CD4-positive, alpha-beta T cell treated with Interleukin-10 for 1 hour (primary cell): ENCODE measurements at places on chromosomes 7 and 10.

- DNase-seq = no peak
These were observed 30.2 kb downstream of the LRRC27 start for GRCh38 chr10:132362151-132362611.

GRCh38 chr10:11191678-11192077, 174.0 kb downstream of the CELF2 start:
- no peak for DNase-seq

DNA sequence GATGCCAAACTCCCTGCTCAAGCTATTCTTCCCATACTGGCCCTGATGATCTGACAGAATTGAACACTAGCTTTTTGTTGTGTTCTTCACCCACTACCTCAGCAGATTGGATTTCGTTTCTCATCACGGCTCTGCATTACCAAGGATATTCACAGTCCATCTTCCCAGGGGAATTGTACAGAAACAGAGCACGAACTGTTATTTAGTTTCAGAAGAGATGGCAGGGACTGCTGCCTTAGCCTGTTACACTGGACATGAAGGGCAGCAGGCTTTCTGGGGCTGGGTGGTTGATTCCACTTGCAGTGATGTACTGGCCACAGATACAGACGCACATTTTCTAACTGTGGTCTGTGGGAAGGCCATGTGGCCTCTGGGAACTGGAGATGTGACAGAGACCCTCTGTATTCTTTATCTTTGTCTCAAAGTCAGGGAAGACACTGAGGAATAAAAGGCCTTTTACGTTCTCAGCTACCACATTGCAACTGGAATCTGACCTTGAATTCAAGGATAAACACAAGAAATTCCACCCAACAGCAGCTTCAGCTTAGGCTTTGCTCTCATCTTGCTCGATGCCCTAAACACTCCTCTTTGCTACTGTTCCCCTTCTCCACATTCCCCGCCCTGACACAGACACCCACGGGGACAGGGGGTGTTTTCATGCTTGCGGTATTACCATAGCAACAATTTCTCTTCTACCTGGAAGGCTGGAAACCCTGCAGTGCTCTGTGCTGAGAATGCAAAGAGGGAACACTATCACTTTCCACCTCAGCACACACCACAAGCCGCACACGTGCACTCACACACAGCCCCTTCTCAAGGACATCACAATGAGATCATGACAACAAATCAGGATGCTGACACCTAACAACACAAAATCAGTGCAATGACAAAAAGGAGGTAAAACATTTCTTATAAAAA, 81.7 kb downstream of the RNF216 start:
- DNase-seq = peak; percentile 86

- no peak for DNase-seq
These were observed 12.3 kb downstream of the CFAP46 start for GRCh38 chr10:132929953-132930548.

GRCh38 chr10:114279289-114279688, 40.2 kb downstream of the VWA2 start:
- DNase-seq = no peak

GRCh38 chr7:112132051-112132694, 74.0 kb downstream of the DOCK4 start:
- DNase-seq = no peak

DNA sequence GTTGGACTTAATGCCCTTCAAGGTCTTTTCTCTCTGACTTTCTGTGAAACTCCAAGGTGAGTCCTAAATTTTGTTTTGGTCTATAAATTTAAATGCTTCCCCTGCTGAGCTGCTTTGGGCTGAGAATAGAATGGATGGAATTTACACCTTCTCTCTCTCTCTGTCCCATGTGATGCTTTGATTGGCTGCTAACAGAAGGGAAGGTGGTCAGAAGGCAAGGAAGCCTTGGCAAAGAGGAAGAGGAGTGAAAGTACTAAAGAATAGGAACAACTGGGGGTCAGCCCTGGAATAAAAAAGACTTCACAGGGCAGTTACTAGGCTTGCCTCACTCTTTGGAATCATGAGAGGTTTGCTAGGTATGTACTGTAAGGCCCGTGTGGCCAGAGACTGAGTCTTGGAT, 260.2 kb downstream of the AUTS2 start:
- DNase-seq = no peak

DNA sequence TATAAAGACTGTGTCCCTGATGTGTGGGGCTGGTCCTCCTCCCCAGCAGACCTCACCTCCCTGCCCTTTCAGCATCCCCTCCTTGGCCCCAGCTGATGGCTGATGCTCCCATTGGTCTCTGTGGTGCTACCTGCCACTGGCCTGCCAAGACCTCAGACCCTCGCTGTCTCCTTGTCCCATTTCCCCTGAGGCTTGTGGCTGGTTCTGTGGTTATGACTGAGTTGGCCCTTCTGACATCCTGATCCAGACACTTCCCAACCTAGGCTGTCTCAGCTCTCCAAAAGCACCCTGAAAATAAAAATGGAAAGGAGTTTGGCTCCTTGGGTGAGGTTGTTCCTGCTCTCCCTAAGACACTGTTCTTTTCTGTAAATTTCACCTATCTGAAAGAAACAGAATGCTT, 214.2 kb downstream of the RPS24 start:
- DNase-seq = no peak

DNA sequence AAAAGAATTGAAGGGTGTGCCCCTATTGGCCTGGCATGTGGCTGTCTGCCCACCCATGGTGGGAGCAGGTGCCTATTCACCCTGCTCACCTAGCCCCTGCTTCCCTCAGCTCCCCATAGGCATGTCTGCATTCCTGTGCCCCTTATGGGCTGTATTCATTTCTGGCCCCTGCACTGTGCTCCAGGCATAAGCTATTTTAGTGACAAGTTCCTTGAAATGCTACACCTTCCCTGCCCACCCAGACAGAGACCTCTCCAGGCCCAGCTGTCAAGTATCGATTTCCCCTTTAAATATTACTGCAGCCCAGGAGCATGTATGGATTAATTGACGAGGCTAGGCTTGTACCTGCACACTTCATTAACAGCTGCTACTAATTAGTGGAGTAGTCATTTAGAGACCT, 235.4 kb downstream of the RPS24 start:
- no peak for DNase-seq

DNA sequence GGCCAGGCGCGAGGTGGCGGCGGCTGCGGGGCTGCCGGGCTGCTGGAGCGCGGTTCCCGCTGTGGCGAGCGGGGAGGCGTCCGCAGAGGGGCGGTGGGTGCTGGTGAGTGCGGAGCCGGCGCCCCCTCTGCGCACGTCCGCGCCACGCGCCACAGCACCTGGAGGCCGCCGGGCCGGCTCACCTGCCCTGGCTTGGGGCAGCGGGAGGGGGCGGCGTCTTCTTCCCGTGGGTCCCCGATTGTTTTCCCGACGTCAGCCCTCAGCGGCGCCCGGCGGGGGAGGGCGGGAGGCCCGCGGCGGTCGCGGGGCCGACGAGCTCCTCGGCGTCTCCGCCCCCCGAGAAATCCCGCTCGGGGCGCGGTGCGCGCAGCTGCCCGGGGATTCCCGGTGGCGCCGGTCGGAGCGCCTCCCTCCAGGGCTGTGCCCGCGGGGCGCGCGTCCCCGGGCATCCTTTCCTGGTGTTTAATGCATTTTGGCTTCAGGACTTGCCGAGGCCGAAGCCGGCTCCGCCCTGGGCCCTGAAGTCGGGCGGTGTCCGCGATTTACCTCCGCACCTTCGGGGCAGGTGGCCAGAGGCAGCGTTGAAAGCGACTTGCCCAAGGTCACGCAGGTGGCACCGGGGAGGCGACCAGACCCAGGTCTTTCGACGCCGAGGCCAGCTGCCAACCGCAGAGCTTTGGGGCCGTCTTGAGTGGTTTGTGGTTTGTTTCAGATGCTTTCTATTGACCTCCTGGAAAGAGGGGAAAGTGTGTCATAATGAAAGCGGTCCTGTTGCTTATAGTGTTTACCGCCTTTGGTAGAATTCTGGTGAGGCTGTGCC, 561 bp downstream of the PLEKHA1 start:
- peak; percentile 85 for DNase-seq

GRCh38 chr7:1769286-1770200, 99.5 kb downstream of the ELFN1 start:
- no peak for DNase-seq

DNA sequence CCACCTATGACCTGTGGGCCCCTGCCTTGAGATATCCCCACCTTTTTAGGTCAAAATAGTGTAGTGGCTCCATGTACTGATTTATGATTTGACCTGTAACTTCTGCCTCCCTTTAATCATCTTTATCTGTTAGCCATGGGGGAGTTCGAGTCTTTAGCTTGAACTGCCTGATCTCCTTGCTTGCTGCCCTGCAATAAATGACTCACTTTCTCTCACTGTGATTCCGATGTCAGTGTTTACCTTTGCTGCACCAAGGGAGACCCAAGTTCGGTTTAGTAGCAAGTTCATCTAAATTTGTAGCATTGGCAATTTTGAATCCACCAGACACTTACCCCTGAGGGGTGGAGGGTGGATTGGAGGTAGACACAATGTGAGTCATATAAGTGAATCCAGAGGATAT, 814.6 kb upstream of the AUTS2 start:
- no peak for DNase-seq

DNA sequence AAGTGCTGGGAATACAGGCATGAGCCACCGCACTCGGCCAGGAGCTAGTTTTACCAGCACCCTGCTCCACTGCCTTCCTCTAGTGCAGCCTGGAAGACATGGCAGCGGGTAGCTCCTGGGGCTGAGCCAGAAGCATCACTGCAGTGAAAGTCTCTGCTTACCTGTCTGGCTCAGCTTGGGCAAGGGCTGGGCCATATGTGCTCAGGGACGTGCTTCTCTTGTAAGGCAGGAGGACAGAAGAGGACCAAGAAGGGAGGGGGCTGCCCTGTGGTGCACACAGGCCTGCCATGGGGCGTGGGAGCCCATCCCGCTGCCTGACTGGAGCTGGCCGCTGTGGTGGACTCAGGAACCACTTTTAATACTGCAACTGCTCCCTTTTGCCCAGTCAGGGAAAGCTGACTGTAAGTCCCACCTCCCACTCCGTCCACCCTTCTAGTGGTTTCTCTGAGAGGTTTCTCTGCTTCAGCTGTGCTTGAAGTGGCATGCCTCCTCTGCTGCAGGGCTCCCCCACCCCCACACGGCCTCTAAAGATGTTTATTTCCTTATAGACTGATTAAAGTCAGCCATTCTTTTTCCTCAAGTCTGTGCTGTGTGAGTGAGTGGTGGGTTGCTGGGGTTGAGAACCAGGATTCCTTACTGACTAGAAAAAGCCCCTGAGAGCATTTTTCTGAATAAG, 25.3 kb upstream of the C10orf95 start:
- no peak for DNase-seq

- no peak for DNase-seq
These were observed 424 bp downstream of the EGFR start for GRCh38 chr7:55019191-55019690.

DNA sequence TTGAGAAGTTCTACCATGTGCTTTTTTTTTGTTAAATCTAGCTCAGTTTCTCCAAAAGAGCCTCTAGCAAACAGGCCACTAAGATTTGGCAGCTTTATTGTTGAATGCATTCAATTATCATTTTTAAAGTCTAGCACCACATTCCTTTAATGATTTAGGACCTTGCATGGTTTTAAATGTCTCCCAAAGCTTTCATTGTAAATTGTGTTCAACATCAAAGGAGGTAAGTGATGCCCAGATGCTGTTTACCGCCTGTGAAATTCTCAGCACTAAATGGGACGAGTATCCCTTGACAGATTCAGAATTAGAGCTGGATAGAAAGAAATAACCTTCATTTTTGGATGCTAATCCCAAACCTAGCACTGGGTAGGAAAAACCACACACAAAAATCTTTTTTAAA, 112.1 kb upstream of the FAM204A start:
- DNase-seq = no peak

DNA sequence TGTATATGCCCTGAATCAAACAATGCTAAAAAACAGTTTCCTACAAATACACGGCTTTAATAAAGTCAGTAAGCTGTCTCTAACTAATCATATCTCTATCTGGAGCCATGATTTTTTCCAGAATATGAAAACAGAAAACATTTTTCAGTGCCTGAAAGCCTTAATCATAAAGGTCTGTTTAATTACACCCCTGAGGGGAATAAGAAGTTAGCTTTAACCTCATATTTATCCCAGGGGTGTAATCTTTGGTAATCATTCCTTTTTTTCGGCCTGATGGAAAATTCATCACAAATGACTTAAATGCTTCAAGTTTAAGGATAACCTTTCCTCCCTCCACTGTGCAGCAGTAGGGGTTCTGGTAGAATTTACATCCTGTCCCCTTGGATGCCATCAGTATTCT, 124.2 kb downstream of the ATE1 start:
- no peak for DNase-seq

- no peak for DNase-seq
These were observed 141.0 kb upstream of the LANCL2 start for GRCh38 chr7:55224111-55224510.

GRCh38 chr7:22420973-22421635, 64.2 kb upstream of the RAPGEF5 start:
- DNase-seq = no peak

GRCh38 chr7:107506674-107507339, 37.0 kb downstream of the GPR22 start:
- DNase-seq = no peak

- DNase-seq = peak; percentile 23
These were observed 525.7 kb downstream of the KCNMA1 start for GRCh38 chr10:77111611-77112550.

DNA sequence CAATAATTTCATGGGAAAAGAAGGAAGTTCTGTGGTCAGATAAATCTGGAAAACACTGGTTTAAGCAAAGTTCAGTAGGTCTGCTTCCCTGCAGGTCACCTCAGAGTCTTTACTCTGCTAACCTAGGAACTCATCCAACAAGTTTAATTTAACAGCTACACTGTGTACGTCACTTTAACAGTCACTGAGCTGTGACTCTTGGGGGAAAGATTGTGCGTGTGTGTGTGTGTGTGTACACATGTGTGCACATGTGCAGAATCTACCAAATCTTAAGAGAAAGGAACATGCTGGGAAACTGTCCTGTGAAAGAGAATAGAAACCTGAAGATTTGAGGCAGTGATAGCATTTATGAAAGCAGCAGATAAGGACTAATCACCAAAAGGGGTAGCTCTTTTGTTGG, 62.6 kb downstream of the IKZF1 start:
- DNase-seq = peak; percentile 65

GRCh38 chr7:24827589-24827988, 70.3 kb upstream of the GSDME start:
- DNase-seq = no peak
